ENCODE measurements at places on chromosomes 11 and 22.

GRCh38 chr11:66082946-66083698 lies 13.1 kb downstream of the PACS1 start:
- DNase-seq, result no peak

DNA sequence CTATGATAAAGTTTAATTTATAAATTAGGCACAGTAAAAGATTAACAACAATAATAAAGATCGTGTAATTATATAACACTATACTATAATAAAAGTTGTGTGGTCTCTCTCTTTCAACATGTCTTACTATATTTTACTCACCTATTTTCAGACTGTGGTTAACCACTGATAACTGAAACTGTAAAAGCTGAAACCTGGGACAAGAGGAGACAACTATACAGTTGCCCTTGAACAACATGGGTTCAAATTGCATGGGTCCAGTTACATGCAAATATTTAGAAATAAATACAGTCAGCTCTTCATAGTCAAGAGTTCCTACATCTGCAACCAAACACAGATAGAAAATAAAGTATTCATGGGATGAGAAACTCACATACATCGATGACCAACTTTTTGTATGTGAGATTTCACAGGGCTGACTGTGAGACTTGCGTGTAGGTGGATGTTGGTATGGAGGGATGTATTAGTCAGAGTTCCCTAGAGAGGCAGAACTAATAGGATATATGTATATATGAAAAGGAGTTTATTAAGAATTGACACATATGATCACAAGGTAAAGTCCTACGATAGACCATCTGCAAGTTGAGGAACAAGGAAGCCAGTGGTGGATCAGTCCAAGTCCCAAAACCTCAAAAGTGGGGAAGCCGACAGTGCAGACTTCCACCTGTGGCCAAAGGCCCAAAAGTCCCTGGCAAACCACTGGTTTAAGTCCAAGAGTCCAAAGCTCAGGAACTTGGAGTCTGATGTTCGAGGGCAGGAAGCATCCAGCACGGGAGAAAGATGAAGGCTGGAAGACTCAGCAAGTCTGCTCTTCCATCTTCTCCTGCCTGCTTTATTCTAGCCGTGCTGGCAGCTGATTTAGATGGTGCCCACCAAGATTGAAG lies 359.5 kb downstream of the INSC start:
- no peak for DNase-seq

- no peak for DNase-seq
These were observed 998 bp downstream of the BAIAP2L2 start for GRCh38 chr22:38109371-38110001.

- DNase-seq, result no peak
These were observed 114.2 kb upstream of the SEZ6L start for GRCh38 chr22:26054841-26055605.

DNA sequence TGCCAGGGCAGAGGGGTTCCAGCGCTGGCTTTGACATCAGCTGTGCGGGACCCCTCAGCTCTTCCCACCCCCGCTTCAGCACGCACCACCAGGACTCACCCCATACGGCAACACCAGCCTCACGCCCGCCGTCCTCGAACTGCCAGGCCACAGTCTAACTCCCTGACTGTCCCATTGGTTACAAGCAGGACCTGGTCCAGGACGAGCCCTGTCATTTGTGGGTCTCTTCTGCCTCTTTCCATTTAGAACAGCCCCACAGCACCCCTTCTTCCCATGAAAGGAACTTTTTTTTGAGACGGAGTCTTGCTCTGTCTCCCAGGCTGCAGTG lies 81.7 kb downstream of the PHF21B start:
- no peak for DNase-seq

- DNase-seq, result no peak
These were observed at the start of gene CASP4 for GRCh38 chr11:104968355-104968855. TSS of gene CASP4 (minus strand) at chr11:104968574. CDS start at chr11:104968525, 49 bp downstream.

DNA sequence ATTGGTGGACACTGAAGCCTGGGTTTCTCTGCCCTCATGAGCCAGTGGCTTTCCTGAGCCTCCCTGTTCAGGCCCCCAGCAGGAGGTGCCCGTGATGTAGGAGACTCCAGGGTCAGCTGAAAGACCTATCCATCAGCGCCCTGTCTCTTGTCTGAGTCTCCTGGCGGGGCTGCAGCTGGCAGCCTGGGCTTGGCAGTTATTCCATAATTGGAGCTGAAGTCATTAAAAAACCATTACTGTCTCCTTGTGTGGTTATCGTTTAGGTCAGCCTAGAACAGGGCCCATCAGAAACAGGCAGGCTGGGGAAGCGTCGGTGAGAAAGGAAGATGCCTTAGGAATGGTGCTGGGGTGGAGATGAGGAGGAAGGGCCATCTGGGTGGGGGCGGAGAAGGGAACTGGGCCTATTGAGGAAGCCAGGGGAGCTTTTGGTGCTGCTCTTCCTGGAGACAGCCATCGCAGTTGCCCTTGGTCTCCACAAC lies 5.0 kb downstream of the TUB start:
- DNase-seq, result no peak

- DNase-seq, result no peak
These were observed 14.8 kb downstream of the PIWIL4 start for GRCh38 chr11:94581926-94582325.

DNA sequence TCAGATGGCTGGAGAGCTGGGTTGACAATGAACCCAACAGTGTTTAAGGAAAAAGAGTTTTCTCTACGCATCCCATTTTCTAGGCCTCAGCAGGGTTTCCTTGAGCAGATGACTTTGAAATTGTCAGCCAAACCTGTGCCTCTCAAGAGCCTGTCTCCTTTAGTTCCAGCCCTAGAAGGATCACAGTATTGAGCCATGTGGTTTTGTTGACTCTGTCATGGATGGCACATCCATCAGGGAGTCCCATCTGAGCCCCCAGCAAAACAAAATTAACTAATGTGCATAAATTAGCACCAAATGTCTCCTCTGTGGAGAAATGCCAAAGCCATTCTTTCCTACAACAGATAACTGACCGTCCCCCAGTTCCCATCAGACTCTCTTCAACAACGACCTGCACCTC lies 103.8 kb upstream of the BLID start:
- no peak for DNase-seq

Measured in activated T-cell treated with anti-CD3 and anti-CD28 coated beads for 4 hours (primary cell).